CD8-positive, alpha-beta memory T cell (primary cell): ENCODE measurements at places on chromosomes 16 and 17.

- no peak for DNase-seq
Measured at GRCh38 chr17:46929413-46929812, 6.5 kb downstream of the GOSR2 start.

GRCh38 chr16:2324296-2324859, 16.1 kb downstream of the ABCA3 start:
- no peak for DNase-seq

GRCh38 chr17:718075-718474, 3.4 kb upstream of the VPS53 start:
- DNase-seq: no peak

DNA sequence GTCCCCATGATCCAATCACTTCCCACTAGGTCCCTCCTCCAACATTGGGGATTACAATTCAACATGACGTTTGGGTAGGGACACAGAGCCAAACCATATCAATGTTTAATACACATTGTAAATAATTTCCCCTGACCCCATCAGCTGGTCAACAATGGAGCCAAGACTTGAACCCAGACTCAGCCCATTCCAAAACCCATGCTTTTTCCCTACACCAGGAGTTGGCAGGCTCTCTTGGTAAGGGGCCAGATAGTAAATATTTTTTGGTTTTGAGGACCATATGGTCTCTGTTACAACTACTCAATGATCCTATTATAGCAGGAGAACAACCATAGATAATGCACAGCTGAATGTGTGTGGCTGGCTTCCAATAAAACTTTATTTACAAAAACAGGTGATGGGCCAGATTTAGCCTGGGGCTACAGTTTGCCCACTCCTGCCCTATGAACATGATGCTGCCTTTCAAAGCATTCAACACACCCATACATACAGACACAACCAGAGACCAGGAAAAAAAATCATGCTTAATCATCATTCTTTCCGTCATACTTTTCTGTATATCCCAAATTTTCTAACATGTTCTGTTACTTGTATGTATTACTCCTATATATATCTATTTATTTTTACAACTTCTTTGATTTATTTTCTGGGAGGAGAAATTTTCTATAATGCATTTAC, 22.1 kb upstream of the MSI2 start:
- DNase-seq: no peak

- DNase-seq: no peak
Measured at GRCh38 chr17:81482673-81483072, 29.9 kb downstream of the ACTG1 start.
